ENCODE measurements at places on chromosomes 6 and 20.

DNA sequence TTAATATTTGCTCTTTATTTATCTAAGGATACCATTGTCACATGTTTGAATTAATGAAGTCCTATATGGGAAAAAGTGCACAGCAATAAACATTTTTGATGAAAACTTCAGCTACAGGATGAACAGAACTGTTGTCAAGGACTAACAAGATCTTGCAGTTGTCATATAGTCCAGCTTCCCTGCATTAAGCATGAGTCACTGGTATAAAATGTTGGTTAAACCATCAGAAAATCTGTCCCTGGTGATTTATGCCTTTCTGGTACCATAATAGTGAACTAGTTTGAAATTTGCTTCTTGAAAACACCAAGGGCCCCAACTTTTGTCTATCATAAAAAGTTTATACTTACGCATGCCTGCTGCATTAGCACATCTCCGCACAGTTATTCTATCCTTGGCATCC is 60.4 kb upstream of the RSPO3 start:
- DNase-seq: no peak

- DNase-seq: no peak
Measured at GRCh38 chr6:90162648-90163387, 133.8 kb downstream of the BACH2 start.

DNA sequence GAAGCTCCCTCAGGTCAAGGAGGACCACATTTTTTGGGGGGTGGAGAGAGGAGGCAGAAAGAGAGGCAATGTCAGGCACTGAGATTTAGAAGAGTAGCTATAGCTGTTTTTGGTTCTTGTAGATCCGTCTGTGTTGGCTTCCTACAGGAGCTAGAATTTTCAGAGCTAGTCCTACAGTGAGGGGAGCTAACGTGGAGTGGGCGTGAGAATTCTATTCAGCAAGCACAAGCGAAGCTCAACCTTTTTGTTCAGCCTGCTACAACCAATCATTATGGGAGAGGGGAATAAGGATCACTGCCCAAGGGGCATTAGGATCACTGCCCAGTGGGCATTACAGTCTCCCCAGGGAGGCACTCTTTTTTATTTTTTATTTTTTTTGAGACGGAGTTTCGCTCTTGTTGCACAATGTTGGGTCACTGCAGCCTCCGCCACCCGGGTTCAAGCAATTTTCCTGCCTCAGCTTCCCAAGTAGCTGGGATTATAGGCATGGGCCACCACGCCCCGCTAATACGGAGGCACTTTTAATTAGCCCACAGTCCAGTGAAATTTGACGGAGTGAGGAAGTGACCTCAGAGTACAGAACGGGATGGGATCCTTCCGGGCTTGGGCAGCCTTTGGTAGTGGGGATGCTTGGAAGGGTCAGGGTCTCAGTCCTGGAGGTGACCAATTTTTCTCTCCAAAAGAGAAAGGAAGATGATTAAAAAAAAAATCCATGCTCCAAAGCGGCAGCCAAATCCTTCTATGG is 1.1 kb upstream of the PANK2 start:
- no peak for DNase-seq

GRCh38 chr6:139777202-139777970 is 402.9 kb upstream of the CITED2 start:
- no peak for DNase-seq

GRCh38 chr20:2751878-2752566 is 48.4 kb downstream of the CPXM1 start:
- no peak for DNase-seq

GRCh38 chr6:3644739-3645012 is 106.8 kb downstream of the PXDC1 start:
- no peak for DNase-seq

GRCh38 chr20:32528905-32529670 is 56.0 kb downstream of the NOL4L start:
- peak; percentile 37 for DNase-seq

GRCh38 chr6:131784561-131784960 is 23.3 kb upstream of the ENPP1 start:
- DNase-seq: no peak

DNA sequence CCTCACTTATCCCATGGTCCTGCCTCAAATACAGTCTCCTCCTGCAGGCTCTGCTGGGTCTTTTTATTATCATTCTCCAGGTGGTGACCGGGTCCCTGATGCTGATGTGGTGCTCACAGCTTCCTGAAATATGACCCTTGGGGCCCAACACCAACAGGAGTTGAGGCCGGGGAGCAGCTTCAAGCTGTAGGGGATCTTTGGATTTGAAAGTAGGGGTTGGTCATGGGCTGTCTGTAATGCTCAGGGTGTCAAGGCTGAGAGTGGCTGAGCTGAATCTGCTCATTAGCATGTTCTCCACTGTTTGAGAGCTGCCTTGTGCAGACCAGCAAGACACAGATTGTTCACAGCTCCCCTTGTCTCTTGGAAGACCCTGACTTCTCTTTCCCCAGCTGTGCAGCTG is 35.5 kb downstream of the HLA-F start:
- no peak for DNase-seq

GRCh38 chr6:18601516-18602020 is 214.4 kb downstream of the RNF144B start:
- peak; percentile 29 for DNase-seq

GRCh38 chr6:43699564-43700186 is 12.1 kb upstream of the MRPS18A start:
- no peak for DNase-seq

- no peak for DNase-seq
Measured at GRCh38 chr20:46994341-46994740, 99.7 kb downstream of the EYA2 start.

DNA sequence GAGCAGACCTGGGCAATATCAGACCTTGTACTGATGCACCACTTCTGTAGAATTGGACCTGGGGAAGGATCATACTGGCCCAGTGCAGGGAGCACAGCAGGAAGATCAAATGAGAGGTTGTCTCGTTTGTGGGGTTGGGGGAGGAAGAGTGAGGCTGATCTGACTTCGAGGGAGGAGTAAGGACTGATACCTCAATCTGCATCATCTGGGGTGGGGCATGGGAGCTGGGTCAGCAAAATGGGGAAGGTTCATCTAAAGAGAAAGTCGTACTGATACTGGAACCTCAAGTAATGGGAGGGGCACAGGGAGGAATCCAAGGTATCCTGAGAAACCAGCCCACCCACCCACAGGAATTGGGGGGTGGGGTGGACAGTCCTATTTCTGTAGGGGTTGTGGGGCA is 3.7 kb downstream of the RNF39 start:
- DNase-seq: no peak

DNA sequence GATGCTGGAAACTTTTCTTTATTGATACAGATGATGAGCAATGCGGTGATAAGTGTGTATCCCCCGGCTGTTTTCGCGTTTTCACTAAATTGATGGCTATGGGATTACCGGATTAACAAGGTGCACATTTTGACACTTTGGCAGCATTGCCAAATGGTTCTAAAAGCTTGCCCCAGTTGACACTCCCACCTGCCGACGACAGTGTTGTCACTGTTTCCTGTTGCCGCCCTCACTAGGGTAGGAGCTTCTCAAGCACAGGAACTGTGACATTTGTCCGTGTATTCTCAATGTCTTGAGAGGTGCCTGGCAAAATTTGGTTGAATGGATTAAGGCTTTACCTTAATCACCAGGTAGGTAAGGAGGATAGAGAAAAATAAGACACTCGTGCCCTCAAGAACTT is 9.8 kb upstream of the MAPK13 start:
- DNase-seq: no peak

- DNase-seq: peak; percentile 54
Measured at GRCh38 chr6:36263390-36264000, 6.4 kb upstream of the PNPLA1 start.

DNA sequence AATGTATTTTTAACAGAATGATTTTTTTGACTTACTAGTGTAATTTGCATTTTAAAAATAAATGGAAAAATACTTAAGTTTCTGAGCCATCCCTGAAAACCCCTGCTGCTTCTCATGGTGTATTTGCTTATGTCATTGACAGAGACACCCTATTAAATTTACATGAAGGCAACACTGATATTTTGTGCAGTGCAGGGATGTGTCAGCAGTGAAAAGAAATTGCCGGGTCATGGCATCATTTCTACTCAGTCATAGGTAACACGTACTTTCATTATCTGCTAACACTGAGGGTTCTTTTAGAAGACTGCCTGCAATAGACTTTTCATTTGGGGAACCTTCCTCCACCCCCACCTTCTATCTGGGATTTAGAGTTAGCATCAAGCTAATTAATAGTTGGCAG is 136.7 kb upstream of the RNF217 start:
- no peak for DNase-seq

- no peak for DNase-seq
Measured at GRCh38 chr20:7371518-7372163, 568.6 kb downstream of the HAO1 start.

DNA sequence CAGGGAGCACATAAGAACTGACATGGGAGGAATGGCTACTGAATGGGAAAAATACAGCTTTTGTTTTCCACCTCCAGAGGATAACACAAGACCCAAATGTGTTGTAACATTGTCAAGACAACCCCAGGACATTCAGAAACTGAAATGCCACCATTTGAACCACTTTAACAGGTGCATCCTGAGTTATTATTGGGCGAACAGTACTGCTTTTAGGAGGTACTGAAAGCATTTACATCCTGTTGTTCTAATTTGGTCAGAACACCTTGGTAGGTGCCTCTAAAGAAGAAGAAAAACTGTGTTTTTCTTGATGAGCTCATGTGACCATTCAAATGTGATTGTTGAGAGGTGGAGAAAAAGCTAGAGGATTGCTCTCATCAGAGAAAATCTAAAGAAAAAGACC is 6.4 kb upstream of the TXNDC5 start:
- no peak for DNase-seq

DNA sequence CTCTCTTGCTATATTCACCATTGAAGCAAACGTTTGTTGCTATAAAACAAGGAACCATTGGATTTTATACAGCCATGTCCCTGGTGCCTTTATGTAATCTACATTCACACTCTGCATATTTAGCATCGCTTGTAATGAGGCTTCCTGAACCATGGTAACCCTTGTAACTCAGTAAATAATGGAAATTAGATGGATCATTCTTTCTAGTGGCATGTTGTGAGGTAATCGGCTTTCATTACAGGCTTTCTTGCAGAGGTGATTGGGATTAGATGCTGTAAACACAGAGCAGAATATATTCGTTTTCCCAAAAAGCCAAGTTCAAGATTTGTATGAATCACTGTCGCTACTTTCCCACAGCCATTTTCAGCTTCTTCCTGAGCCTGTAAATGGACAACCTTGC is 36.1 kb downstream of the SMPDL3A start:
- DNase-seq: no peak

DNA sequence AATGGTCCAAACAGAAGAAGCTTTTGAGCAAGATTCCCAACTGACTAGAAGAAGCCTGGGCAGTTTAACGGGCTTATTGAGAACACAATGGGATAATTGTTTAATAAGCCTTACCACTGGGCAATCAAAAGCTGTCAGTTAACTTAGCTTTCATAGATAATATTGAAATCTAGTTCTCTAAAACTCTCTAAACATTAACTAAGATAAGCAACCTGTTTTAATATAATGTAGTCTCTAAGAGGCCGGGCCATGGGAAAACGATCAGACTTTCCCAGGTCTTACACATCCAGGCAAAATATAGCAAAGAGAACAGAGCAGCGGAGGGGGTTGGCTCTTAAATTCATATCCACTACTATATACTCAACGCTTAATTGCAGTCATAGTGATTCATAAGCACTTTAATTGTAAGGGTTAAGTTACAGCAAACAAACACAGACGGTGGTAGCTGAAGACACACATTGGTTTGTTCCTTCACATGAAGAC is 128.0 kb upstream of the FAM83B start:
- peak; percentile 95 for DNase-seq

DNA sequence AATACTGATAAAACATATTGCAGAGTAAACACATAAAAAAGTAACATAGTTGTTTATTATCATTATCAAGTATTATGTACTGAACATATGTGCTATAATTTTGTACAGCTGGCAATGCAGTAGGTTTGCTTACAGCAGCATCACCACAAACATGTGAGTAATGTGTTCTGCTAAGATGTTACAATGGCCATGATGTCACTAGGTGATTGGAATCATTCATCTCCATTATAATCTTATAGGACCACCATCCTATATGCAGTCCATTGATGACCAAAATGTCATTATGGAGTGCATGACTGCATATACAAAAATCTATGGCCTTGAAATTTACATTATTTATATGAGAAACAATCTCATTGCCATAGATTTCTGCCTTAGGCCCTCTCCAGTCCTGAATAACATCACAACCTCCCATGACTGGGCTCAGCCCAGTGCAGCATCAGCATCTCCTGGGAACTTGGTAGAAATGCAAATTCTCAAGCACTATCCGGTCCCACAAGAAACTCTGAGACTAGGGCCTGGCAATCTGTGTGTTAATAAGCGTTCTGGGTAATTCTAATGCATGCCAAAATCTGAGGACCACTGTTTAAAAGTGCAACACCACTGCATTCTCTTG is 352.0 kb upstream of the MARCKS start:
- DNase-seq: no peak

- no peak for DNase-seq
Measured at GRCh38 chr20:51860111-51860882, 58.0 kb upstream of the SALL4 start.

DNA sequence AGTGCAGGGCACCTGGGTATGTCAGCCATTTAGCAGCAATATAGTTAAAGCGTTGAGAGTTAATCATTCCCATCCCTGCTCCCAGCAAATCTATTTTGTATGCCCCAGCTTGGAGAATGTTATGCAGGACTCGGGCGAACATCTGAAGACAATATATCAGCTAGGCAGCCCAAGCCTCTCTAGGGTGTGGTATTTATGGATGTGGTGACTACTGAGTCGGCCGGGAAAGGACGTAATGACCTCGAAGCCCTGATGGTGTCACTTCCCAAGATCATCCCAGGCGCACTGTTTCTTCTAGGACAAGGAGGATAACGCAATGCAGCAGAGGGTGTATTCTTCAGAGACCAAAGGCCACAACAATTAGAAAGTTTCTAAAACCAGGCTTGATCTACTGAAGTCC is 63.6 kb upstream of the FAM184A start:
- no peak for DNase-seq

DNA sequence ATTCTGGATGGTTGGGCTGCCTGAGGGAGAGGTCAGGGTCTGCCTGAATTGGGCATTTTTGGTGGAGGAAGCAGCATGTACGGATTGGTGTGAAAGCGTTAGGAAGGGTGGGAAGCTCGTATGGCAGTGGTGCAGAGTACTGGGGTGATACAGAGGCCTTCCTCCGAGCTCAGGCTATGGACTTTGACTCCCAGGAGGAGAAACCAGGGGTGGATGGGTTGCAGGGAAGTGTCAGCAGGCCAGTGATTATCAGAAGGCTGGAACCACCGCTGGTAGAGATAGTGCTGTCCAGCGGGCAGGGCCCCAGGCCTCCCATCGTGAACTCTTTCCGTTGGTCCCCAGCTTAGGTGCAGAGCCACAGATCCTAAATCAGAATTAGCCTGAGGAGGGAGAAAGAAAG is 5.3 kb downstream of the WFDC5 start:
- no peak for DNase-seq

DNA sequence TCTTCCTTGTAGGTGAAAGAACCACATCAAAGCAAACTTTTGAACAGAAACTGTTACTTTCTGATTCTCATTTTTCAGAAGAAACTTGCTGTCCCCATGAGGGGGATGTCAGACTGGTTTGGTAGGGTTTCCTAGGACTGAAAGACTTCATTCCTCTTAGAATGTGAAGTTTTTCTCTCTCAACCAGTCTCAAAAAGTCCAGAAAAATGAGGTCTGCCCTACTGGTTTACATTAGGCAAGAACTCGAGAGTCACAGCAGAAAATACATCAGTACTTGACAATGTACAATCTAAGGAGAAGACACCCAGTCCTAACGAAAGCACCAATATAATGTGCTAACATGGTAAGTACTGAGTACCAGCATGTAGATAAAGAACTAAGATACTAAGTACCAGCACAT is 12.7 kb upstream of the NHLRC1 start:
- DNase-seq: no peak
